ENCODE measurements at places on chromosomes 3 and 15.

DNA sequence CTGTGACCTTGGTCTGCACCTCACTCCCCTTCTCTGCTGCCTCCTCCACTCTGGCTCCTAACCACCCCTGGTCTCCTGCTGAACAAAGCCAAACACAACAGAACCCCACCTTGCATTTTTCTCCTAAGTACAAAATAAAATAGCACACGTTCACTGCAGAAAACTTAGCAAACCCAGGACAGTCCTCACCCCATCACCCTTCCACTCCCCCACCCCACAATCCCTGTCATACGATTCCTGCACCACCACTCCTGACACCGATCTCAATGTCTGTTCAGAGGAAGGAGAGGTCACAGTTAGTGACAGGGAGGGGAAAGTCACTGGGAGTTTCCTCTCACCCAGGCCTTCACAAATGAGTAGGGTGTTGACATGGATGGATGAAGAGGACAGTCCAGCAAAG is 4.2 kb downstream of the VPS33B start:
- H3K4me3 ChIP-seq = peak overlapping the region; percentile 4
- peaks cover 44% of the 10 kb centered on the region for H3K36me3 ChIP-seq
- no peak for DNase-seq
- no peaks in the 10 kb centered on the region for H3K27me3 ChIP-seq
- peak overlapping the region; percentile 77 for H3K27ac ChIP-seq

- H3K36me3 ChIP-seq = peaks cover 39% of the 10 kb centered on the region
- H3K27me3 ChIP-seq = peaks cover 54% of the 10 kb centered on the region
- no peak overlapping the region for H3K27ac ChIP-seq
- no peak overlapping the region for H3K4me3 ChIP-seq
Observed at GRCh38 chr15:96314518-96314917, 16.0 kb upstream of the NR2F2 start.

- DNase-seq = no peak
- peaks cover 12% of the 10 kb centered on the region for H3K27me3 ChIP-seq
- H3K27ac ChIP-seq = peak overlapping the region; percentile 17
Observed at GRCh38 chr3:134330883-134331810, 43.1 kb downstream of the AMOTL2 start.

DNA sequence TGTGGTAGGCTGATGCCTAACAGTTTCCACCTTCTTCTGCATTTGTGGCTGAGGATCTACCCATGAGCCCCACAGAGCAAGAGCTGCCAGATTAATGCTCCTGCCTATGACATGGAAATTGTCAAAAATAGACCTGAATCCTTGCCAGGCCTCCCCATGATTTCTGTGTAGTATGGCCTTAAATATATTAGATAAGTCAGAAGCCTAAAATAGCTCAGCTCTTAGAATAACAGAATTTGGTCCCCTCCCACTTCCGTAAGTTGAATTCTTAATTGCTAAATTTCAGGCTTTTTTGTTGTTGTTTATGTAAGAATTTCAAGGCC is 129.0 kb downstream of the SERPINI1 start:
- H3K4me3 ChIP-seq = no peak overlapping the region
- H3K4me1 ChIP-seq = no peaks in the 10 kb centered on the region
- H3K36me3 ChIP-seq = no peaks in the 10 kb centered on the region
- no peaks in the 10 kb centered on the region for H3K27me3 ChIP-seq
- no peak for DNase-seq
- no peak overlapping the region for H3K27ac ChIP-seq

- peaks cover 9% of the 10 kb centered on the region for H3K27me3 ChIP-seq
- H3K4me3 ChIP-seq = no peak overlapping the region
- DNase-seq = peak; percentile 34
- peaks cover 12% of the 10 kb centered on the region for H3K36me3 ChIP-seq
- H3K27ac ChIP-seq = no peak overlapping the region
Observed at GRCh38 chr3:123143669-123144411, 57.9 kb upstream of the SEC22A start.

DNA sequence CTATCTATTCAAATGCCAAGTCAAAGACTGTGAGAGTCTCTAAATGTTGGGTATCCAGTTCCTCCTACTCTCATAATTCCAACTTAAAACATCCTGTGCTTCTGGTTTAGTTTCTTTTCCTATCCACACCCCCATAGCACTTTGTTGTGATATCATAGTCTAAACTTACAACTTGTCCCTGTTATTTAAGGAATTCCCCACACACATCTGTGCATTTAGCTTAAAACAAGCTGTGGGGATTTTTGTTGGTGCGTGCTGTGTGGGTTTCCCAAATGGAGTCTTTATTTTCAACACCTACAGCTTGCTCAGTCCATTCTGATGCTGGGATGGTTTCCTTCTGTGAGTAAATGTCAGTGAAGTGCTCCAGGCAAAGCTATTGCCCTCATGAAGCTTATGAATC is 167.3 kb downstream of the GMNC start:
- no peak for DNase-seq
- no peaks in the 10 kb centered on the region for H3K36me3 ChIP-seq
- H3K4me3 ChIP-seq = no peak overlapping the region
- H3K27ac ChIP-seq = no peak overlapping the region
- H3K27me3 ChIP-seq = peaks cover 3% of the 10 kb centered on the region
- H3K4me1 ChIP-seq = peaks cover 10% of the 10 kb centered on the region

DNA sequence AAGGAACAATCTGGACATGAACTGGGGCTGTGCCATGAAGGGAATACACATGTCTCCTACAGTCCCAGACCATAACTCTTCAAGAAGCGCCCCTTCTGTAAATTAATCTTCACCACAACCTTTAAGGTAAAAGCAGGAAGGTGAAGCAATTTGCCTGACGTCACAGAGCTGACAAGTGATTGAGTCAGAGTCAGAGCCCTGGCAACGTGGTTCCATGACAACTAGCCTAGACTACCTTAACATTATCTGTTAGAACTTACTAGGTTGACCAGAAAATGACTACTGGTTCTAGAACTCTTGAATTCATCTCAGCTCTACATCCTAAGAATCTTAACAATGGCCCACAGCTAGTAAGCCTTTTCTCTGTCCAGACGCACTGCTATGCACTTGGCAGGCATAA is 124.6 kb downstream of the NTRK3 start:
- no peak overlapping the region for H3K4me3 ChIP-seq
- H3K27ac ChIP-seq = no peak overlapping the region
- peaks cover 27% of the 10 kb centered on the region for H3K27me3 ChIP-seq
- peaks cover 9% of the 10 kb centered on the region for H3K4me1 ChIP-seq

GRCh38 chr3:183764847-183765731 is 60.3 kb downstream of the MAP6D1 start:
- peaks cover 65% of the 10 kb centered on the region for H3K36me3 ChIP-seq
- peak overlapping the region; percentile 57 for H3K27ac ChIP-seq
- H3K27me3 ChIP-seq = peaks cover 2% of the 10 kb centered on the region
- H3K4me3 ChIP-seq = no peak overlapping the region

DNA sequence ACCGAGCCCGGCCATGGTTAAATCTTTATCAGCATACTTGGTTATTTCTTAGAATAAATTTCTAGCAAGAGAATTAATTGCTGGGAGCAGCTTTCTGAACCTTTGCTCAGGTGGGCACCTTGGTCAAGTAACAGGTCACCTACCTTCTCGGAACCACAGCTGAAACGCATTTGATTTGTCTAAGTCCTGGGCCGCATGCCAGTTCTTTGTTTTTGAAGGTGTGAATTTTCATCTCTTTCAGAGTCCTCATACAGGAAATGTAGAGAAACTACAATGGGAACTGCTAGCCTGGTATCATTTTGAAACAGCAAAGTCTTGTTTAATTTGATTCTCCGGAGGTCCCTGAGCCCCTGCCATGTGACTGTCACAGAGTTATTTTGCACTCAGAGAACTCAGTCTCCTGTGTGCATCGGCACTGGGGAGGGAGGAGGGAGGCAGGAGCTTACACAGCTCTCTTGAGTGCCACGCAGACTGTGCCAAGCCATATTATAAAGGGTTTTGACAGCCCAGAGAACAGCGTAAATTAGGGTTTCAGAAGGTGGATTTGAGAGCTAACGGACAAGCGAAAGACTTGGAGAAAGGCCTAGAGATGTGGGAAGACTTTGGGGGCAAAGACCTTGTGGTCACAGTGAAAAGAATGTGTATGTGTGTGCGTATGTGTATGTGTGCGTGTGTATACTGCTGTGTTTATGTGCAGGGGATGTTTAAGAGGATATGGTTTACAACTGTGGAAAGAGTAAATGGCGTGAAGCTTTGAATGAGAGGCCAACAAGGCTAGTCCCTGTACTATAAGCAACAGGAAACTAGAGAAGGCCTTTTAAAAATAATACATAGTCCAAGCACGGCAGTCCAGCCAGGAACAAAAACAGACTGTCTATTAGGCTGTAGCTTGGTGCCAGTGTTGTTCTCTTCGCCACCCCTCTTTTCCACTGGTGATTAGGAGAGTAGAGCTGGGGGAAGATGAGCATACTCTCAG is 61.8 kb upstream of the ATP13A3 start:
- peaks cover 16% of the 10 kb centered on the region for H3K4me1 ChIP-seq
- no peak for DNase-seq
- peak overlapping the region; percentile 12 for H3K27ac ChIP-seq
- no peaks in the 10 kb centered on the region for H3K27me3 ChIP-seq
- H3K36me3 ChIP-seq = peaks cover 7% of the 10 kb centered on the region

GRCh38 chr3:69746119-69746518 is 6.9 kb downstream of the MITF start:
- no peak for DNase-seq
- H3K4me1 ChIP-seq = no peaks in the 10 kb centered on the region
- peaks cover 33% of the 10 kb centered on the region for H3K27me3 ChIP-seq

- no peak overlapping the region for H3K4me3 ChIP-seq
- H3K27ac ChIP-seq = peak overlapping the region; percentile 30
- peaks cover 11% of the 10 kb centered on the region for H3K4me1 ChIP-seq
- H3K27me3 ChIP-seq = no peaks in the 10 kb centered on the region
Observed at GRCh38 chr3:130933801-130934345, 40.0 kb downstream of the ATP2C1 start.

GRCh38 chr15:80350941-80351610 is 53.1 kb upstream of the ARNT2 start:
- no peak overlapping the region for H3K27ac ChIP-seq
- no peaks in the 10 kb centered on the region for H3K4me1 ChIP-seq
- DNase-seq = no peak
- H3K4me3 ChIP-seq = no peak overlapping the region
- peaks cover 9% of the 10 kb centered on the region for H3K27me3 ChIP-seq

DNA sequence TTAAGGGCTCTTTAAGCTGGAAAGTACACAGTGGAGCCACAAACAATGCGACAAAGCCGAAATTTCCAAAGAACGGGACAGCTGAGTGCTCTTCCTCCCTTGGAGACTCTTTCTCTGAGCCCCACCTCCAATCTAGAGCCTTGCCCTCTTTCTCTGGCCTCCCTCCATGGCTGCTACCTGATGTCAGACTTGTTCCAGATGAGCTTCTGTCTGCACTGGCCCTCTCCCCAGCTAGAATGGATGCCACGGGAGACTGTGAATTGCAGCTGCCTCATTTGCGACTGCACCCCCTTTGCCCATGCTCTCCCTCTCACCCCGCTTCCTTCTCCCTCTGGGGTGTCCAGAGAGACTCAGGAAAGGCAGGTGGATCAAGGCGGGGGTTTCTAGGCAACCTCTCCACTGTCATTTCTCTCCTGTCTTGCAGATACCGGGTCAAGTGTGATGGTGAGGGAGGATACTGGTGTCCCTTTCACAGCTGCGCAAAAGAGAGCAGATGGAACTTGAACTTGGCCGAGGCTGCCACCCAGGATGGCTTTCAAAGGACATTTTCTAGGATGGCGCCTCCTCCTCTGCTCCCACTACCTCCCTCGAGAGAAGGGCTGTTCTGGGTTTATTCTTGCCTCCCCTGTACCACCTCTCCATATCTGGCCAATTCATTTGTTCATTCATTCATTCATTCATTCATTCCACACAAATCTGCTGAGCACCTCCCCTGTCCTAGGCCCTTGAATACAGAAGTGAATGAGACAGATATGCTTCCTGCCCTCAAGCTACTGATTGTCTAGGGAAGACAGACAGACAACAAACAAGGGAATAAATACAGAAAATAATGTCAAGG is 12.8 kb downstream of the ATP2B2 start:
- H3K4me1 ChIP-seq = peaks cover 11% of the 10 kb centered on the region
- H3K4me3 ChIP-seq = no peak overlapping the region
- H3K27ac ChIP-seq = no peak overlapping the region

DNA sequence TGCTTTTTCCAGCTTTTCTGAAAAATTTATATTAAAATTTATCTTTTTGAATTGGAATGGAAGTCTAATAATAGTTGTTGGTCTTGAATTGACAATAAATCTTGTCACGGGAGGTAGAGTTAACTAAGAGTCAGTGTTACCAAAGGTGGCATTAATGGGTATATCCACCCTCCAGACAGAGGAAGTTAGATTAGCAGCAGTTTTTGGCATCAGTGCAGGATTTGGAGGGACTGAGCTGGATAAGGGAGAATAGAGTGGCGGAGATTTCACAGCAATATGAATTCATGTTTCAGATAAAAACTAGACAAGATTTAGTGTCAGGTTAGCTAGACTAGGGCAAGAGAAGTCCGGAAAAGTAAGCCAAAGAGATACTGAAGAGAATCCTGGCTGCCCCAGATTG is 201.3 kb upstream of the ZBTB20 start:
- H3K27ac ChIP-seq = no peak overlapping the region
- H3K27me3 ChIP-seq = peaks cover 2% of the 10 kb centered on the region
- H3K4me3 ChIP-seq = no peak overlapping the region
- no peaks in the 10 kb centered on the region for H3K4me1 ChIP-seq
- H3K36me3 ChIP-seq = no peaks in the 10 kb centered on the region
- DNase-seq = no peak

GRCh38 chr15:51163843-51164242 is 69.1 kb upstream of the TNFAIP8L3 start:
- H3K27me3 ChIP-seq = peaks cover 3% of the 10 kb centered on the region
- DNase-seq = no peak
- no peak overlapping the region for H3K4me3 ChIP-seq
- no peak overlapping the region for H3K27ac ChIP-seq
- H3K4me1 ChIP-seq = peaks cover 10% of the 10 kb centered on the region
